ENCODE measurements at places on chromosomes 2 and 18.

GRCh38 chr18:29457316-29457889, 1280.5 kb upstream of the CDH2 start:
- DNase-seq: no peak

- no peak for DNase-seq
Observed at GRCh38 chr2:14735696-14736095, 103.2 kb downstream of the LRATD1 start.

DNA sequence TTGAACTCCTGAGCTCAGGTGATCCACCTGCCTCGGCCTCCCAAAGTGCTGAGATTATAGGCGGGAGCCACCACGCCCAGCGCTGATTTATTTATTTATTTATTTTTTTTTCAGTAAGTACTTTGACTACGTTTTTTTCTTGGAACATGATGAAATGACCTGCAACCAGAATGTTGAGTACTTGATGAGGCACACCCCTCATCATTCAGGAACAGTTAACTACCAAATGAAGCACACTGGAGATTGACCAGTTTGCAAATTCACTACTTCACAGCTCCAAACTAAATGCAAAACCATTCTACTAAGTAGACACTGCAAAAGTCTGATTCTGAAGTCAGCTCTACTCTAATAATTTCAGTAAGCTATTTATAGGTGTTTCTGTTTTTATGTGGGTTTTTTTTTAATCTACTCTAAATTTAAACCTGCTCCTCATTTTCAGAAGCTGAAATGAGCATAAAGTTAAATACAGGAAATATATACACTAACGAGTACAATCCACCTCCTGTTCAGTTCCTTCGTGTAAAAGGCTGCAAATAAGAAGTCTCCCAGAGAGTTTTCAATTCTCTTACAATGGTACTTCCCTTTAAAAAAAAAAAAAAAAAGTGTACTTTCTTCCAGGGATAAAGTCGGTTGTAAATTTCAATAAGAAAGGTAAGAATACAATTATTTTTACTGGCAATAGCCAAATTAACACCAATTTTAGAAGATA, 1.4 kb downstream of the GFPT1 start:
- DNase-seq: no peak

- no peak for DNase-seq
Observed at GRCh38 chr2:189234991-189235390, 55.4 kb upstream of the COL5A2 start.
